ENCODE measurements at places on chromosomes 1 and 21.
A peak's percentile ranks its signal among the peaks of the same experiment; 100 is the strongest.

GRCh38 chr1:157542676-157543075 lies 9.6 kb downstream of the FCRL5 start:
- DNase-seq: no peak

- no peak for DNase-seq
Measured at GRCh38 chr1:70767377-70767776, 280.2 kb downstream of the PTGER3 start.

DNA sequence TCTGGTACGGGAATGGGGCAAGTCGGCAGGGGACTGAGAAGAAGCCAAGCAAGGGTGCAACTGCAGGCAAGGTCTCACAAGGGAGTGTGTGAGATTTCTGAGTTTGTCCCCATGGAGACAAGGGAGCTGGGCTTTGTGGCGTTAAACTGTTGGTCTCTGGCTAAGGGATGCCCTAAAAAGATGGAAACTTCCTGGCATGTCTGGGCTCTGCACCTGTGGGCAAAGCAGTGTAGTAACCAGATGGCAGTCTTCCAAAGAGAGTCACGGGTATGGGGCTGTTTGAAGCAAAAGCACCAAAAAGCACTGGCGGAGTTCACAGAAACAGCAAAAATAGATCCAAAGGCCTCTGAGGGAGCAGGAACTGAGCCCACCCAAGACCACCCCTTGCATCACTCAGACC lies 104.8 kb upstream of the SLC44A3 start:
- no peak for DNase-seq

- DNase-seq: no peak
Measured at GRCh38 chr1:4838231-4838630, 183.8 kb downstream of the AJAP1 start.

GRCh38 chr1:63868268-63868781 lies 94.5 kb downstream of the ROR1 start:
- DNase-seq: peak; percentile 59

DNA sequence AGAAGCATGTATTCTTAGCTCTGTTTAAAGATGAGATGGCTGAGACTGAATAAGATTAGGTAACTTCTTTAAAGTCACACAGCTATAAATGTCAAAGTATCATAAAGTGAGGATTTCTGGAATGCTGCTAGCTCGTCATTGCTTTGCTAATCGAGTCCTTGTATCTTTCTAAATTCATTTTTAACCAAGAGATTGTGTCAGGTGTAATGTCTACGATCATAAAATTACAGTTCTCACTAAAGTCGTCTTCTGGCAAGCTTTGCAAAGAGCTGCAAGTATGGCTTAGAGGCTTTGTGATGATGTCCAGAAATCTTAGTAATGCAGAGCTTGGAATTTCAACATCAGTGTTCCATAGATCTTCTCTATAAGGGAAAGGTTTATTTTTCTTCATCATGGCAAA lies 569.8 kb downstream of the LMO4 start:
- DNase-seq: no peak

DNA sequence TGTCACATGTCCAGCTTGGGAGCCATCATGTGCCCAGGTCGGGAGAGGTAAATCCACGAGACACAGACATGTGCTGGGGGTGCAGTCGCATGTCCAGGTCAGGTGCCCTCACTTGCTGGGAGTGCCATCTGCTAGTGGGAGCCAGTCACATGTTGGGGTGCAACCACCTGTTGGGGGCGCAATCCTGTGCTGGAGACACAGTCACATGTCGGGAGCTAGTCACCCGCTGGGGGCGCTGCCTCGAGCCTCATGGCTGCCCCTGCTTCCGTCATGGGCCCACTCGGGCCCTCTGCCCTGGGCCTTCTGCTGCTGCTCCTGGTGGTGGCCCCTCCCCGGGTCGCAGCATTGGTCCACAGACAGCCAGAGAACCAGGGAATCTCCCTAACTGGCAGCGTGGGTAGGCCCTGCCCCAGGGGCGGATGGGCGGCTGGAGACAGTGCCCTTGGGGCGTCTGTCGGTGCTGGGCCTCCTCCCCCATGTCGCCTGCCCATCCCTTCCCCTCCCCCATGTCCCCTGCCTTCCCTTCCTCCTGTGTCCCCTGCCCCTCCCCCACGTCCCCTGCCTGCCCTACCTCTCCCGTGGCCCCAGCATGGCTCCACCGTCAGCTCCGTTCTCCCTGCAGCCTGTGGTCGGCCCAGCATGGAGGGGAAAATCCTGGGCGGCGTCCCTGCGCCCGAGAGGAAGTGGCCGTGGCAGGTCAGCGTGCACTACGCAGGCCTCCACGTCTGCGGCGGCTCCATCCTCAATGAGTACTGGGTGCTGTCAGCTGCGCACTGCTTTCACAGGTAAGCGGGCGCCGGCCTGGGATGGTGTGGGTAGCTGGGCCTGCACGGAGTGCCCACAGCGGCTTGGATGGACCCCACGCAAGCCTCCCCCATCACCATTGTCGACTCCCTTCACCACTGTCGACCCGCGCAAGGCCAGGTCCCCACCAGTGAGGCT lies at the start of gene PRSS38:
TSS of gene PRSS38 (plus strand) at position 208 of the 942 bp plus-strand sequence. CDS start at position 250, 42 bp downstream.
- DNase-seq: no peak

GRCh38 chr1:215002471-215002870 lies 80.1 kb upstream of the KCNK2 start:
- no peak for DNase-seq

DNA sequence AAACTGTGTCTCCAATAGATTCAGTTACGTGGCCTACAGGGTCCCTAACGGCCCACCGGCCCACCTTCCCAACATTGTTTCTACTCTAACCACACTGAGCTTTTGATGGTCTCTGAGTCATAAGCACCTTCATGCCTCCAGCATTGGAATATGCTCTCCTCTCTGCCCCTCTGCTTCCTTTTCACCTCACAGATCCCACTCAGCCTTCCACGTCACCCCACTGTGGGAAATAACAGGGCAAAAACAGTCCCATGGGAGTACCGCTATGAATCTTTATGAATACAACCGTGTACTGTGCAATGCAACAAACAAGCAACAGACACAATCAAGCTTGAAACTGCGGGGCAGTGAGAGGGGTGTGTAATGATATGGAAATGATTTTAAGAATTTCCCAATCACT lies 5.3 kb upstream of the SARS1 start:
- DNase-seq: no peak

GRCh38 chr1:155646307-155646706 lies 36.3 kb downstream of the MSTO1 start:
- DNase-seq: no peak

GRCh38 chr1:100265562-100265930 lies 470 bp upstream of the RTCA start:
- no peak for DNase-seq

DNA sequence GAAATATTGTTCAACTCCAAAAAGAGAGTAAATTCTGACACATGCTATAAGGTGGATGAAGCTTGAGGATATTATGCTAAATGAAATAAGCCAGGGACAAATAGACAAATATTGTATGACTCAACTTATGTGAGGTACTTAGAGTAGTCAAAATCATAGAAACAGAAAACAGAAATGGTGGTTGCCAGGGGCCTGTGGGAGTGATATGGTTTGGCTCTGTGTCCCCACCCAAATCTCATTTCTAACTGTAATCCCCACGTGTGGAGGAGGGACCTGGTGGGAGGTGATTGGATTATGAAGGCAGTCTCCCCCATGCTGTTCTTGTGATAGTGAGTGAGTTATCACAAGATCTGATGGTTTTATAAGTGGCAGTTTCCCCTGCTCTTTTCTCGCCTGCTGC lies 24.7 kb upstream of the DISP1 start:
- no peak for DNase-seq

Data from uterus (tissue), 4 donors.